ENCODE measurements at places on chromosomes 13 and 19. TPM values are rescaled to one million over a fixed set of nuclear protein-coding genes. Genes with fewer than 3 reads are reported as not detected.

The SIGLEC8 gene
- 0.18 TPM for total RNA-seq

The CEACAM3 gene
- not detected for total RNA-seq

The HOMER3 gene
- 4.4 TPM for total RNA-seq

The POLD1 gene
- 28.4 TPM for total RNA-seq

The GIPR gene
- total RNA-seq, result 4.6 TPM

The HSH2D gene
- total RNA-seq, result 111 TPM

The KLK14 gene
- total RNA-seq, result not detected

The SIAH3 gene
- total RNA-seq, result not detected

The LILRB5 gene
- 7.8 TPM for total RNA-seq

The CEP89 gene
- total RNA-seq, result 19.8 TPM

The F7 gene
- total RNA-seq, result 1.9 TPM

The ZNF836 gene
- total RNA-seq, result 9.9 TPM

The PSG5 gene
- total RNA-seq, result not detected

The PPM1N gene
- total RNA-seq, result not detected

All from Peyer's patch (tissue), 4 donors.